ENCODE measurements at places on chromosomes 5 and 9. TPM values are rescaled to one million over a fixed set of nuclear protein-coding genes. Genes with fewer than 3 reads are reported as not detected.

GRCh38 chr5:73447530-73448462 is 781 bp downstream of the FOXD1 start:
- no peak for DNase-seq

GRCh38 chr5:99879791-99880511 is 655.2 kb upstream of the FAM174A start:
- no peak for DNase-seq

Gene SWI5
- total RNA-seq, result 20.0 TPM

Gene GFI1B
- total RNA-seq, result not detected
